ENCODE measurements at places on chromosomes 11 and 22.

DNA sequence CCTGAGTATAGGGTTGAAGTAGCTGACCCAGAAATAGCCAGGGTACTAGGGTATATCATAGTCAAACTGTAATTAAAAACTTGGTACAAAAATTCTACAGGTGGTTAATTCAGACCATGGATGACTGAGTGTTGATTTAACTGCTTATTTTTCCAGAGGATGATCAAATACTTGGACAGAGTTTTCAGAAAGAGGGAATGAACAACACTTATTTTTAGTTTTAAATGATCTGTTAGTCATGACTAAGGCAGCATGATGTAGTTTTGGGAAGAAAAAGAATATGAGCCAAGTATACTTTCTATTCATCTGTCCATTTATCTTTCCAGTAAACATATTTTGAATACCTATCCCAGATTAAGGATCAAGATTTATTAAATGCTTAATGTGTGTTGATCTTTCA is 19.8 kb upstream of the CCDC89 start:
- DNase-seq, result no peak
- H3K27ac ChIP-seq, result no peak overlapping the region
- no peaks in the 10 kb centered on the region for H3K27me3 ChIP-seq
- no peaks in the 10 kb centered on the region for H3K4me1 ChIP-seq

DNA sequence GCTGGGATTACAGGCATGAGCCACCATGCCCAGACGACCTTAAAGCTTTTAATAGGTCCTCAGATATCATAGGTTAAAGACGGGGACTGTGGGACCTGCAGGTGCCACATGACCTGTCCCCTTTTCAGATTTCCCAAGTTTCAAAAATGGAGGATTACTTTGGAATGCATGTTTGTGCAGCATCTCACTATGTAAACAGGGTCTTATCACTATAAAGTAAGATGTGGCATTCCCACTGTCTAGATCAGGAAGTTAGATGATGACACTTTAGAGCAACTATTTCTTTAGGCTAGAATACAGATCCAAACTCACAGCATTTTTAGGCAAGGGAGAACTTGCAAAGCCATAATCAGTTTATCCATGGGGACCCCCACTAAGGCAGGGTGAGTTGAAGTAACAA is 92.8 kb downstream of the USP35 start:
- no peaks in the 10 kb centered on the region for H3K36me3 ChIP-seq
- H3K27ac ChIP-seq, result no peak overlapping the region
- no peaks in the 10 kb centered on the region for H3K27me3 ChIP-seq
- no peak for DNase-seq

DNA sequence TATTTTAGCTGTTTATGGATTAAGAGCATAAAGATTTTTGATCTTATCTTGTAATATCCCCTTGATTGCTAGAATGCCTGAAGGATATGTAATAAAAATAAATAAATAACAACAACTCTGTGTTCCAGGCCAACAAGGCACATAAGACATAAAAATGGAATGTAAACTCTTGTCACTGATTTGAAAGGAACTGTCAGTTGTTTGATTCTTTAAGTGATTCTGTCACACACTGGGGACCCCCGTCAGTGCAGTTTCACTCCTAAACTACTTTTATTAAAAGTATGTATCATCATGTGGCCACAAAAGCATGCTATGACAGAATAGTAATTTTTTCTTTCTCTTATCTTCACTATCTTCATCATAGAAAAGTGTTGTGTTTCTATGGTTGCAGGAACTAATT is 572.4 kb downstream of the CNTN5 start:
- no peak overlapping the region for H3K27ac ChIP-seq
- no peaks in the 10 kb centered on the region for H3K27me3 ChIP-seq
- no peak for DNase-seq
- H3K36me3 ChIP-seq, result no peaks in the 10 kb centered on the region
- no peak overlapping the region for H3K4me3 ChIP-seq

- H3K27me3 ChIP-seq, result no peaks in the 10 kb centered on the region
- no peak overlapping the region for H3K4me3 ChIP-seq
- no peaks in the 10 kb centered on the region for H3K36me3 ChIP-seq
- H3K4me1 ChIP-seq, result no peaks in the 10 kb centered on the region
- no peak overlapping the region for H3K27ac ChIP-seq
- DNase-seq, result no peak
Observed at GRCh38 chr22:18103527-18104269, 6.9 kb upstream of the TUBA8 start.

GRCh38 chr11:36230779-36231699 is 58.2 kb downstream of the COMMD9 start:
- no peak for DNase-seq
- no peaks in the 10 kb centered on the region for H3K36me3 ChIP-seq
- H3K4me1 ChIP-seq, result no peaks in the 10 kb centered on the region

GRCh38 chr11:113839842-113840241 is 35.5 kb downstream of the USP28 start:
- DNase-seq, result no peak
- H3K36me3 ChIP-seq, result peaks cover 44% of the 10 kb centered on the region
- H3K27me3 ChIP-seq, result no peaks in the 10 kb centered on the region
- no peak overlapping the region for H3K4me3 ChIP-seq
- no peak overlapping the region for H3K27ac ChIP-seq
- H3K4me1 ChIP-seq, result no peaks in the 10 kb centered on the region

DNA sequence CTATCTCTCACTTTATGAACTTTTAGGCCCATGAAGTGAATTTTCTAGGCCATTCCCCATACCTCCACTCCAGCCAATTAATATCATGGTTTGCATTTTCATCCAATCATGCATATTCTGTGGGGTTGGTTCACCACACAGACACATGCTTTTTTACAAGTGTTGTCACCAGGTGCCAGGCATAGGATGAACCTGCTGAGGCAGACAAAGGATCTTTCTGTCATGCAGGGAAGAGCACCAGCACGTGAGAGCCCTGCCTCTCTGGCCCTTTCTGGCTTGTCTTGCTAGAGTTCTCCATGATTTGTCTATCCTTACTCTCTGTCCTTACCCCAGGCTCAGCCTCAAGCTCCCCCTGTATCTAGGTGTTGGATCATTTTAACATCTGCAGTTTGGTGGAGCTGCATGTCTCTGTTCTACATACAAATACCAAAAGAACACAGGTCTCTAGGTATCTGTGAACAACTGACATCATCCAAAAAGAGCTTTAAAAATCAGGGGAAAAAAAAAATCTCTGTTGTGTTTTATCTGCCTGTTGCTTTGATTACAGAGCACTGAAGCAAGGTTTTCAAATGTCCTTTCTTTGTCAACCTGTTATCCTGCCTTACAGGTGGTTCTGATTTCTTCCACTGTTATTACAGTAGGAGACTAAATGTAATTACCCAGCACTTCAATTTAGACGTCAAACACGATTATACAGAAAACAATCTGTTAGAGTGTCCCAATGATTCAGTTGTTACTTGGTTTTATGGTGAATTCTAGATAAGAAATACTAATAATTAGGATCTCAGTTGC is 58.4 kb upstream of the GRAMD1B start:
- no peaks in the 10 kb centered on the region for H3K27me3 ChIP-seq
- no peaks in the 10 kb centered on the region for H3K36me3 ChIP-seq
- no peaks in the 10 kb centered on the region for H3K4me1 ChIP-seq
- no peak overlapping the region for H3K4me3 ChIP-seq
- no peak for DNase-seq

DNA sequence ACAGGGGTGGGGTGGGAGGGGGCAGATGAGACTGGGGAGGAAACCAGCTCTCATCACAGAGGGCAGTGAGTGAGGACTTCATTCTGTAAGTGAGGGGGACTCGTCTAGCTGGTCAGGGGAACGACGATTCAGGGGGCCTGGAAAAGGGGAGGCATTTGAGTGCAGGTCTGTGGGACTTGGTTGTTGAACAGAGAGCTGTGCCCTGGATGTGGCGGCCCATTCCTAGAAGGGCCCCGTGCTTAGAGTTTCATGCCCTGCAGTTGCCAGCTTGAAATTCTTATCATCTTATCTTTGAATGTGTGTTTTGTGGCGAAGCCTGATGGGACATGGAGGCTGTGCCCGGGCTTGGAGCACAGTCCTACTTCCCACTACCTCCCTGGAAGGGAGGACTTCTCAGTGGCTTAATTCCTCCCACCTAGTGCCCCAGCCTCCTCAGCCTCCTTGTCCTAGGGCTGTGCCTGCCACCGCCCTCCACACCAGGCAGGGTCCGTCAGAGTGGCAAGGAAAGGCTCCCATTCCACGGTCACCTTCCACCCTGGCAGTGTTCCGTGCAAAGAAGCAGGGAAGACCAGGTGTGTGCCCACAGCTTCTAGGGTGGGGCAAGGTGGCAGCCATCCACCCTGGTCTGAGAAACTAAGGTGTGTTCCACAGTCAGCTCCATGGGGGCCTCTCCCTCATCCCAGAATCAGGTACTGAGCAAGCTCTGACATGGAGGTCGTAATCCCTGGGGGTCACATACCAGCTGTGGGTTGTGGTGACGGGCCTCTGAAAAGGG is 59.7 kb upstream of the LMO1 start:
- H3K4me3 ChIP-seq, result no peak overlapping the region
- H3K27me3 ChIP-seq, result no peaks in the 10 kb centered on the region
- H3K4me1 ChIP-seq, result no peaks in the 10 kb centered on the region
- no peak for DNase-seq

DNA sequence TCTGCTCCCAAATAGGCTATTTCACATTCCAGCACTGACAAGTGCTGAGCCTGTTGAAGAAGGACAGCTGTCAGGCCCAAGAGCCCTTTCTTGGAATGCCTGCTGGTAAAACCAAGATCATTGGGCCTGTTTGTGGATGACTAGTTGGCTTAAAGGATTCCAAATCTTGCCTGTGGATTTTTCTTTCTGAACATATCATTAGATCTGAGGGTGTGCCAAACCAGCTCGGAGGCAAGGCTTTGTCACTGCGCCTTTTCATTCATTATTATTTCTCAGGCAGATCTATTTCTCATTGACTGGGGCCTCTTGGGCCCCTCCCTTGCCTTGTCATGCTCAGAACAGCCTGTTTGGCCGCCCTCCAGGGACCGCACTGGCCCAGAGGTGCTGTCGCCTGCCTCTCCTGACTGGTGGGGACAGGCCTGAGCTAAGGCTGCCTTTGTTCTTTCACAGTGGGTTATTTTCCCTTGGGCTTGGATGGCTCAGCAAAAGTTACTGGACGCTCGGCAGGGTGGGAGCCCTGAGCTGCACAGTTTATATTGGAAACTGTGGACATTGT is 222.7 kb upstream of the SESN3 start:
- H3K27ac ChIP-seq, result no peak overlapping the region
- H3K4me1 ChIP-seq, result no peaks in the 10 kb centered on the region
- DNase-seq, result no peak
- no peaks in the 10 kb centered on the region for H3K27me3 ChIP-seq

DNA sequence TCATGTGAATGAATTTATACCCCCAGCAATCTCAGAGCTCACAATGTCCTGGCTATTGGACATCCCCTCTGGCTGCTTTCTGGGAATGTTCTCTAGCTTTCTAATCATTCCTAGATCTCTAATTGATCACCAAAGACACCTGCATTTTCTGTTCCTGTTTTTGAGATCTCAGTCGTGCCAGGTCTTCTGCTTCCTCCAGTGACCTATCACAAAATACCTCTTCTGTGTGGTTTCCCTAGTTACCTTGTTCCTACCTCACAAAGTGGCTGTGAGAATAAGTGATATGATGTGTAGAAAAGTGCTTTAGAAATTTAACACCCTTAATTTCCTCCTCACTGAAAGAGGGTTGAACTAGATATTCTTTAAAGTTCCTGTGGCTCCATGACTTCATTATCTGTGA is 92.2 kb downstream of the LUZP2 start:
- no peaks in the 10 kb centered on the region for H3K27me3 ChIP-seq
- no peak overlapping the region for H3K4me3 ChIP-seq
- H3K27ac ChIP-seq, result no peak overlapping the region
- no peaks in the 10 kb centered on the region for H3K4me1 ChIP-seq

GRCh38 chr11:12539572-12539971 is 134.6 kb upstream of the TEAD1 start:
- H3K4me3 ChIP-seq, result no peak overlapping the region
- peaks cover 8% of the 10 kb centered on the region for H3K4me1 ChIP-seq
- no peaks in the 10 kb centered on the region for H3K36me3 ChIP-seq
- DNase-seq, result no peak
- no peaks in the 10 kb centered on the region for H3K27me3 ChIP-seq

- H3K4me1 ChIP-seq, result no peaks in the 10 kb centered on the region
- H3K4me3 ChIP-seq, result no peak overlapping the region
- H3K27me3 ChIP-seq, result peaks cover 4% of the 10 kb centered on the region
Observed at GRCh38 chr11:33835143-33835878, 56.6 kb downstream of the LMO2 start.

GRCh38 chr22:46828323-46828900 is 66.0 kb downstream of the TBC1D22A start:
- H3K4me1 ChIP-seq, result peaks cover 22% of the 10 kb centered on the region
- H3K36me3 ChIP-seq, result no peaks in the 10 kb centered on the region
- H3K4me3 ChIP-seq, result no peak overlapping the region
- DNase-seq, result no peak
- H3K27ac ChIP-seq, result no peak overlapping the region
- H3K27me3 ChIP-seq, result no peaks in the 10 kb centered on the region

- no peak overlapping the region for H3K4me3 ChIP-seq
- no peak for DNase-seq
- H3K27me3 ChIP-seq, result no peaks in the 10 kb centered on the region
- H3K4me1 ChIP-seq, result peaks cover 31% of the 10 kb centered on the region
- no peaks in the 10 kb centered on the region for H3K36me3 ChIP-seq
Observed at GRCh38 chr11:36074941-36075431, 131.1 kb downstream of the LDLRAD3 start.

DNA sequence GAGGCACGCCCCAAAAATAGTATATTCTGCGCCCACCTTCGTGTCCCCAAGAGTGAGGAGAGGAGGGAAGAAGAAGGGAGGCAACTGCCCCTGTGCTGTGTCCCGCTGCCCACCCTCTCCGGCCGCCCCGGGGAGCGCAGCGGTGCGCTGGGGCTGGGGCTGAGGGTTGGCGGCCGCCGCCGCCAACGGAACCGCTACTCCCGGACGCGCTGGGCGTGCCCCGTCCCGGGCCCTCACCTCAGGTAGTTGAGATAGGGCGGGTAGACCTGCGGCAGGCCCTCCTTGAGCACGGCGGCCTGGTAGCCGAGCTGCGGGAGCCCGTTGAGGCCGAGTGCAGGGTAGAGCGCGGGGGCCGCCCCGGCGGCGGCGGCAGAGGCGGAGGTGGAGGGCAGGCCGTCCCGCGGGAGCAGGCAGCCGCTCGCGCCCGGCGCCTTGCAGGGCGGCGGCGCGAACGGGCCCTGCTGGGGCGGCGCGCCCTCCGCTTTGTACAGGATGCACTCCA is 2.4 kb downstream of the PGR start:
- no peaks in the 10 kb centered on the region for H3K36me3 ChIP-seq
- peaks cover 35% of the 10 kb centered on the region for H3K27me3 ChIP-seq
- H3K27ac ChIP-seq, result peak overlapping the region; percentile 49

GRCh38 chr11:119339589-119340334 is 921 bp downstream of the C1QTNF5 start:
- DNase-seq, result peak; percentile 55
- peaks cover 5% of the 10 kb centered on the region for H3K27me3 ChIP-seq
- H3K4me1 ChIP-seq, result peaks cover 59% of the 10 kb centered on the region
- peak overlapping the region; percentile 61 for H3K4me3 ChIP-seq
- peak overlapping the region; percentile 72 for H3K27ac ChIP-seq

GRCh38 chr11:34680206-34680605 is 59.3 kb downstream of the EHF start:
- H3K4me3 ChIP-seq, result no peak overlapping the region
- no peak for DNase-seq
- H3K27ac ChIP-seq, result no peak overlapping the region
- H3K27me3 ChIP-seq, result no peaks in the 10 kb centered on the region
- H3K36me3 ChIP-seq, result no peaks in the 10 kb centered on the region
